Esophagus mucosa (tissue), 1 donor: ENCODE measurements at places on chromosomes 1 and 21. TPM values are rescaled to one million over a fixed set of nuclear protein-coding genes. Genes with fewer than 3 reads are reported as not detected.

DNA sequence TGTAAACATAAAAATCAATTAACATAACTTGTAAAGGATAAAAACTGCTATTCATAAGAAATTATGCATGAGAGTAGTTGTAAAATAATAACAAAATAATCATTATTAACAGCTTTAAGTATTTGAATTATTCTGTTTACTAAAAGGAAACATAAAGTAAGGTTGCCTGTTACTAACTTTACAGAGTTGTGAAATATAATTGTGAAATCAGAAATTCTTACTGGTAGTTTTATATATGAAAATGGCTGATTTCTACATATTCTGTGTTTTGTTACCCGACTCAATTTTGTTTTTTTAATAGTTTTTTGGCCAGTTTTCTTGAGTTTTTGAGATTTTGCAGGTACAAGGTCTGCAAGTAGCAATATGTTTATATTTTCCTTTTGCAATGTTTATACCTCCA lies 27.8 kb downstream of the FNBP1L start:
- no peak for ATAC-seq

GRCh38 chr1:67626861-67627235 lies 58.2 kb upstream of the GADD45A start:
- ATAC-seq, result peak; percentile 17

GRCh38 chr1:226181996-226182714 lies 4.4 kb downstream of the ACBD3 start:
- peak; percentile 45 for ATAC-seq

- no peak for ATAC-seq
Measured at GRCh38 chr1:162717548-162718184, 72.8 kb upstream of the HSD17B7 start.

DNA sequence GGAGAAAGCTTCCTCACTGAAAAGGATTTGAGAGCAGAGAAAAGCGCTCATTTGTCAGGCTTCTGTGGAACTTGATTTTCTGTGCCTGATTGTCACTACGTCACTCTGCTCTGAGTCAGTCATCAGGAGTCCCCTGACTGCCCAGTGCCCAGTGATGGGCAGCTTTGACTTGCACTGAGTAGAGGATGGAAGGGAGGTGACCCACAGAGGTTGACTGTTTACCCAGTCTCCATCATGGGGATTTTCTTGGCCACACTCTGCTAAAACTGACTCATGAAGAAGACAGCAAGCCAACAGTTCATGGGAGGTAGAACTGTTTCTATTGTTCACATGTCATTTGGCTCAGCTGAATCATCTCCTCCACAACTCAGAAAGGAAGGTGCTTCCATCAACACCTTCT lies 82.1 kb upstream of the DUSP10 start:
- peak; percentile 96 for ATAC-seq

- peak; percentile 25 for ATAC-seq
Measured at GRCh38 chr1:228944935-228945371, 209.7 kb downstream of the RHOU start.

GRCh38 chr21:19557046-19557445 lies 1153.5 kb upstream of the TMPRSS15 start:
- ATAC-seq, result no peak

DNA sequence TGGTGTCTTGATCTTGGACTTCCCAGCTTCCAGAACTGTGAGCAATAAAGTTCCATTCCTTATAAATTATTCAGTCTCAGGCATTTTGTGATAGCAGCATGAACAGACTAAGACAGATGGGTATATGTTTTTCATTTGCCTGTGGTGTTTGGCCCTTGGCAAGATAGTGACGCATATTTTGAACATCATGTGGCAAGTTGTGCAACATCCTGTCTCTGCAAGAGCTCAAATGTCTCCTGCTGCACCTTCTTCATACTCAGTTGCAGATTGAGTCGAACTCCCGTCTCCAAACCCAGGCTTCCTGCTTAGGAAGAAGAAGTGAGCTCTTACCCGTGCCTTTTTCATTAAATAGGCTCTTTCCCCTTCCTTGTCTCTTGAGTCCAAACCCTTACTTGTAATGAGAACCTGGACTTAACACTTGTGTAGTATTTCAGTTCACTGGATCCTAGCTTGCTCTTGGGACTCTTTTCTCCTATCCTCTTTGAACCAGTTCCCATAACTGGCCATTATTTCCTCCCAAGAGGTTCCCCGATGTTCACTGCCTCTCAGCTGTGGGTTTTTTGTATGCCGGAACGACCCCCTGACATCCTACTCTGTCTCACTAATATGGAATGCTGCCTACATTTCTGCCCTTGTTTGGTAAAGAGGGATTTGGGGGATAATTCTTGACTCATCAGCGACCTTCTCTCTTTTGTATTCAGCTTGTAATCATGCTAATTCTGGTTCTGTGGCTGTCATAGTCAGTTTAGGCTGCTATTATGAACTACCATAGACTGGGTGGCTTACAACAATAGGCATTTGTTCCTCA lies 125.0 kb upstream of the KCNK2 start:
- no peak for ATAC-seq

DNA sequence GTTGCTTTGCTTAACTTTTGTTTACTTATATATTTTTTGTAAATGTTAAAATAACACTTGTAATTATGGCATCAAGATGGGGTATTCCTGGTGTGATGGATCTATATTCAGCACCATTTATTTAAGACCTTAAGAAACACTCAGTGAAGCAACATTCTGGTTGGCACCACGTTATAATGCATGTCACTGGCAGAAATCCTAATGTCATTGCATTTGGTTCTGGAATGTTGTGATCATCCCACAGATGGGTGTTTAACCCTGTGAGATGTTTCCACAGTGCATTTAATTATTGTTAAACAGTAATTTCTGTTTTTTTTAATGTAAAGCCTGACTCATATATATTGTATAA lies 116.5 kb downstream of the NOS1AP start:
- no peak for ATAC-seq

GRCh38 chr1:156410238-156410637 lies 41.2 kb downstream of the RHBG start:
- no peak for ATAC-seq

DNA sequence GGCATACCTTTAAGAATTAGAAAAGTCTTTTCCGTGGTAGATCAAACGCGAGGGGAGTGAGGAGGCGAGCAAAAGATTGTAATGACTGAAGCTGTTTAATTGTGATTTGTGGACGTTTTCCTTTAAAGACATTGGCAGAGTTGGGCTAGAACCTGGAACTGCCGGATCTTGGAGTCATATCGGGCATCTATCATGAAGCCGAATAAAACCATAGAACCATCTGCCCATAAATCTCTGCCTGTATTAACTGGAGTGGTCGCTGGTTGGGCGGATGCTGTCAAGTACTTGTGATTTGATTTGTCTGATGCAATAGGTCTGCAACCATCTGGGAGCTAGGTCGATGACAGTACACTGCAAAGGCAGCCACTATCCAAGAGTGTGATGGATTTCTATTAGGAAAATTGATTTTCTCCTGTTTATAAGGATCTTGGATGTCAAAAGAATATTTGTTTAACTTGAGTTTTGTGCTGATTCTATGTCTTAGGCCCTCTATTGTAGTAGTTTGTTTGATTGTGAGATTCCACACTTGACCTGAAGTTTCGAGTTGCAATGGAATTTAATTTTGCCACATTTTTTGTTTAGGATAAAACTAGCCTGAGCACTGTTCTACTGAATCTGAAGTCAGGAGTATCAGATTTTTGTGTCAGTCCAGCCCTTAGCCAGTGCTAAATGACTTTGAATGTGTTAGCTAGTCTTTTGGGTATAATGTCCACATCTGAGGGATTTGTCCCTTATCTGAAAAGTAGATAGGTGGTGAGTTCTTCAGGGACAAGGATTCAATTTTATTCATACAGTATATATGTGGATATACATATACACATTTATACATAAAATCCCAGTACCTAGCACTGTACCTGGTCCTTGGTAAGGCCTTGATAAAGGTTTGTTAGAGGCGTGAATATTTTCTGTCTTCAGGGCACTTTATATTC lies 1.2 kb downstream of the SARS1 start:
- ATAC-seq, result peak; percentile 68

- no peak for ATAC-seq
Measured at GRCh38 chr1:246153796-246154212, 353.3 kb downstream of the SMYD3 start.

DNA sequence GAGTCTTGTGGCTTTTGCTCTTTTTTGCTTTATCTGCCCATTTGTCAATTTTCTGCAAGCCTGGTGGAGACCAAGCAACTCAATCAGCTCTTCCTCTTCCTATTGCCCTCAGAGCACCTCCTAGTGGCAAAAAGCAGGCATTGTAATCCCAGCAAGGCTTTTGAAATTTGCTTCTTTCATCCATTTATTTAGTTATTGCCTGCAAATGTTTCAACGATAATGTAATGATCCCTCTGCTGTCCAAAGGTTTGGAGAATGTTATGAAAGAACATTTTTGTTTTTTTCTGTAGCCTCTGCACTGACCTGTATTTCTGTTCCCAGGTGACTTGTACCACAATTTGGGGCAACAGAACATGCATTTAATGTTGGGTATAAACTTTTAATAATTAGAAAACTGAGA lies 127.8 kb downstream of the GABPA start:
- no peak for ATAC-seq

GRCh38 chr1:228008391-228009115 lies 1.8 kb downstream of the WNT3A start:
- no peak for ATAC-seq

The TMED5 gene
- 21.8 TPM for total RNA-seq

The KCNK2 gene
- total RNA-seq, result 0.08 TPM

The IL19 gene
- 5.5 TPM for total RNA-seq

The ANKRD65 gene
- total RNA-seq, result 11.9 TPM
